ENCODE measurements at places on chromosomes 11 and 22.

DNA sequence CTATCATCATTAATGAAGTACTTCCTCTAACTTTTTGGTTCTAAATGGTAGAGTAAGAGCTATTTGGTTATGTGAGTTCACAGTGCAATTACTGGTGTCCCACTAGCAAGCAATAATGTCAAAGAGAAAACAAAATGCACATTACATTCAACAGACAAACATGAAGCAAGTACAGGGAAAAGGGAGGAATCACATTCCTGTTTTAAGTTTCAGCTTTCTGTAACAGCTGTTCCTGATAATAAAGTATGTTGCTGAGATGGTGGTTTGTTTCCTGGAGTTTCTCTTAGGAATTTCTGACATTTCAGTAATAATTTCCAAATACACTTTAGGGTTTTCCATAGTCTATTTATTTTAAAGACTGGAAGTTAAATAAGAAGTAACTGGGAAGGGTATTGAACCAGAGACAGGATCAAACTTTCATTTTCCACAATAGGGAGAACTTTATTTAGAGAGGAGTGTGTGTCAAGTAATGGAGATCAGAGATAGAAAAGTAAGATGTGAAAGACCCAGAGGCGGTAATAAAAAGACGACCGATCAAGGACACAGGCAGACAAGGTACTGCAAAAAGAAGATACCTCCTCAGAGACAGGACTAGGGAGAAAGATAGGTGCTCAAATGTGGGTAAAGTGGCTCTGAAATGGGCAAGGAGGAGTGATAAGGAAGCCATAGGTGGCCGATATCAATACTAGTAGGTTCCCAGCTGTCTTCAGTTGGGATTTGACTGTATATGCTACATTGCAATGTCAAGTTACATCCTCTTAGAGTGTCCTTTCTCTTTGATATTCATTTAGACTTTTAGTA lies 20.8 kb upstream of the CLNS1A start:
- DNase-seq: no peak

GRCh38 chr11:61880031-61880430 lies 11.3 kb downstream of the FADS3 start:
- no peak for DNase-seq

GRCh38 chr11:62911137-62912130 lies 9.7 kb downstream of the CHRM1 start:
- DNase-seq: no peak

DNA sequence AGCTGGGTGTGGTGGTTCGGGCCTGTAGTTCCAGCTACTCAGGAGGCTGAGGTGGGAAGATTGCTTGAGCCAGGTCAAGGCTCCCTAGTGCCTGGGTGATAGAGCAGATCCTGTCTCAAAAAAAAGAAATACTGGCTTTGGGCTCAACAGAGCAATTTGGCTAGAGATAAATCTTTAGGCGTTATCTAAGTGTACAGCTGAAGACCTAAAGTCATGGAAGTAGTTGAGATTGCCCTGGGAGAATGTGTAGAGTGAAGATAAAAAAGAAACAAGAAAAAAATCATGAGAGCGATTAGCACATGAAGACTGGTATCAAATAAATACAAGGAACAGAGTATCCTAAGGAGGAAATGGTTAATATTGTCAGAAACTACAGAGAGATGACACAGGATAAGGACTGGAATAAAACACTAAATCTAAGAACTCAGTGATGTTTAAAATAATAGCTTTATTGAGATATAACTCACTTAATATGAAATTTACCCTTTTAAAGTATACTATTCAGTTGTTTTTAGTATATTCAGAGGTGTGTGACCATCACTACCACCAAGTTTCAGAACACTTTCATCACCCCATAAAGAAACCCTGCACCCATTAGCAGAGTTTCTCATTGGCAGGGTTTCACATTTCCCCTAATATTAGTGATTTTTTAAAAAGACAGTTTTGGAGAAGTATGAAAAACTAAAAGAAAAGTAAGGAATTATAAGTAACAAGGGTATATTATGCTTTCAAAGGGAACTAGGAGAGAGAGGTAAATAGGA lies 20.7 kb downstream of the PIK3C2A start:
- DNase-seq: no peak

DNA sequence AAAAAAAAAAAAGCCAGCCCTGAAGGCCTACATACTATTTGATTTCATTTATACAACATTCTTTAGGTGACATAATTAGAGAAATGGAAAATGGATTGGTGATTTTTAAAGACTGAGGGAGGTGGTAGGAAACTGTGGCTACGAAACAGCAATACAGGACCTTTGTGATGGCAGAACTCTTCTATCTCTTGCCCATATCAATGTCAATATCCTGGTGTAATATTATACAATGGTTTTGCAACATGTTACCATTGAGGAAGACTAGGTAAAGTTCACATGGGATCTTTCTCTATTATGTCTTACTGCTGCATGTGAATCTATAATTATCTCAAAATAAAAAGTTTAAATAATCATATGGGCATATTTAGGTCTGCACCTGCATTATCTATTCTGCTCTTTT lies 371.2 kb downstream of the ETS1 start:
- no peak for DNase-seq

DNA sequence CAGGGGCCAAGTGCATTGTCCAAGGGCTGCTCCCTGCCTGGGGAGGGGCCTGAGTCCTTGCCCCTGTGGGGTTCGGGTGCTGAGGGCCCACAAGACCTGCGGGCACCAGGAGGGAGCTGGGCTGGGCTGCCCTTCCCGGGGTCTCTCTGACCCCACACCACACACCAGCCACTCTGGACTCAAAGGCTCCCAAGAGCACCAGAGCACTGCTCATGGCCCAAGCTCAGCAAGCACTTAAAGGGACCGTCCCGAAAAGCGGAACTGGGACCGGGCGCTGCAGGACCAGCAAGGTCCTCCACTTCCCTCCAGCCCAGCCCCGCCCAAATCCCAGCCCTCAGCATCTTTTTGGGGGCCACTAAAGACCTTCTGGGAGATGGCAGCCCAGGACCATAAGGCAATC lies 5.3 kb downstream of the LSP1 start:
- DNase-seq: no peak

GRCh38 chr22:49956418-49956770 lies 4.2 kb upstream of the PIM3 start:
- no peak for DNase-seq

- no peak for DNase-seq
Measured at GRCh38 chr11:23974051-23974450, 522.8 kb upstream of the LUZP2 start.

DNA sequence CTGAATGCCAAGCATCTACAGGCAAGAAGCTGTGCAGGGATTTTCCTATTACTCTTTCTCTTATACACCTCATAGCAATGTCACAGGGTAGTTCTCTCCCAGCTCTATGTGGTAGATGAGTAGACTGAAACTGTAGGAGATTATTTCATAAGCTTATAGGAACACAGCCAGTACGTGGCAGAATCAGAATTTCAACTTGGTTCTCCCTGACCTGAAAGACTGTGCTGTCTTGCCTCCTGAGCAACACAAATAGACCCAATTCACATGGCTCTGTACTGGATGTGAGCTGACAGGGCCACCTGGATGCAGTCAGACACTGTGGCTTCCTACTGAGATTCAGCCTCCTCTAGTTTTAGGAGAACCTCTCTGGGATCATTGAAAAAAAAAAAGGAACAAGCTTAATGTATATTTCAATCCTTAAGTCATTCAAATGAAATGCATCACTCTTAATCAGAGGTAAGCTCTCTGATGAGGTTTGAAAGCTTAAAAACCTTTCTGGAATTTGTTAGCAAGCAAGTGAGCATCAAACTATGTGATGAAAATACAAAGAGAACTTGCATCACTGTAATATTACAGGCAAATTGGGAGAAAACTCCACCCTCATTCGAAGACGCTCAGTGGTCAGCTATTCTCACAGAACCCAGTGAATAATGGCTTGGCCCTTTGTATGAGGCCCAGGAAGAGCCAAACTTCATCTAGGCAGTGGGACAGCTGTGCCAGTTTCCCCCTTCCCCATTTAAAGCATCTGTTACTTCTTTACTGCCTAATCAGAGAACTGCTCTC lies 1039.3 kb downstream of the NTM start:
- no peak for DNase-seq

GRCh38 chr11:58579192-58580129 lies 598 bp downstream of the ZFP91 start:
- DNase-seq: peak; percentile 95

DNA sequence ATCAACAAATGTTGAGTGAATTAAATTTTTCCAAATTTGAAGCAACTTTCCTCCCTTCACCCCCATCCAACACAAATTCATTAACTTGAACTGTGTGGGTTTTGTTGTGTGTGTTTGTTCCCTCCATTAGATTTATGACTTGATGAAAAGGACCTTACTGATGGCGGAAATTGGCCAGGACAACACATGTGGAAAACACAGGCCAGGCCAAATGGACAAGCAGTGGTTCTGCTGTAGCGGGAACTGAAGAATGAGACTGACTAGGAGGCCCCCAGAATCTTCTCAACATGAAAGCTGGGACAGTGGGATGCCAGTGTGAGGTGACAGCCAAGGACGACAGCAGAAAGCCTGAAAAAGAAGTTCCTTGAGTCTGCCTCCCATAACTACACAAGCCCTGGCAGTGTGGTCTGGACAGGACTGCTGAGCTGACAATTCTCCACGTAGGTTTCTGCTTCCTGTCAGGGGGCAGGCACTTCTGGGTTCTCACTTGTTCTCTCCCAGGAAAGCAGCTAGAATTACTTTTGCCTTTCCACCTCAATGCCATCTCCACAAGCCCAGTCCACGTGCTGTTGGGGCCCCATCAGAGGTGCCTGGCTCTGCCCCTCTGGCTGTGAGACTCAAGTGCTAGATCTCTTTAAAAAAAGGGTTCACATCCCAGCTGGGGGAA lies 94.3 kb downstream of the ETS1 start:
- DNase-seq: peak; percentile 32

DNA sequence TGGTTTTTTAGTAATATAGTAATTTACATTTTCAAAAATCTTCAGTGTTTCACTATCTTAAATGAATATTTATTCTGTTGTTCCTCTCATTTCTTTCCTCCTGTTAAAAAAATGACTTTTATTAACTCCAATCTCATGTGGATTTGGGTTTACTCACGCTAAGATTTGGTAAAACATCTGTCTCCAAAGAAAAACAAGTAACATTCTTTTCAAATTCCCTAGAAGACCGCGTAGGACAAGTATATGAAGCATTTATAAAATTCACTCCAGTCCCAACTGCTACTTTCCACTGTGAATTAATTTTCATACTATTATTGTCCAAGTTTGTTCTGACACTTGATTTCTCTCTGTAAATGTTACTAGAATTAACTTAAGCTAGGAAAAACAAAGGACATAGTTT lies 26.2 kb downstream of the SBF2 start:
- no peak for DNase-seq

- DNase-seq: no peak
Measured at GRCh38 chr11:74102321-74102720, 68.5 kb downstream of the C2CD3 start.

- peak; percentile 51 for DNase-seq
Measured at GRCh38 chr22:48464246-48464645, 1363.4 kb downstream of the BRD1 start.

- peak; percentile 30 for DNase-seq
Measured at GRCh38 chr11:114846416-114846791, 168.1 kb downstream of the NXPE2 start.

DNA sequence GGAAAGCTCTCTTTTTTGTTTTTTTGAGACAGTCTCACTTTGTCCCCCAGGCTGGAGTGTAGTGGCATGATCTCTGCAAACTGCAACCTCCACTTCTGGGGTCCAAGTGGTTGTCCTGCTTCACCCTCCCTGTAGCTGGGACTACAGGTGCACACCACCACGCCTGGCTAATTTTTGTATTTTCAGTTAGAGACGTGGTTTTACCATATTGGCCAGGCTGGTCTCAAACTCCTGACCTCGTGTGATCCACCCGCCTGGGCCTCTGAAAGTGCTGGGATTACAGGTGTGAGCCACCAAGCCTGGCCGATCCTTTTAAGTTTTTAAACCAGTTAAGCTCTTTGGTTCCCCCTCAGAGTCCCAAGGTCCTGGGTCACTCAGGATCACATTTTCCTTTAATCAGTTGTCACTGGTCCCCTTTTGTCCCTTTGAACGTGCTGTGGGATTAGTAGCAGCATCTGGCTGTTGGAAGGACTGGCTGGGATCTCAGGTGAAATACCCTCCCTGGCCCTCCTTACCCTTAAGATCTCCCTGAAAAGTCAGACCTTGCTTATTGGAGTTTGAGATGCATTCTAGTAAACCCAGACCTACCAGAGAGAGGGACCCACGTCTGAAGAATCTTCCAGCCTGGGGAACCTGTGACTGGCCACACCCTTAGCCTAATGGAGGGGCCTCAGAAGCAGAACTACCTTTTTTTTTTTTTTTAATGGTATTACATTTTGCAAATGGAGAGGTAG lies 8.1 kb downstream of the MALAT1 start:
- DNase-seq: peak; percentile 93

DNA sequence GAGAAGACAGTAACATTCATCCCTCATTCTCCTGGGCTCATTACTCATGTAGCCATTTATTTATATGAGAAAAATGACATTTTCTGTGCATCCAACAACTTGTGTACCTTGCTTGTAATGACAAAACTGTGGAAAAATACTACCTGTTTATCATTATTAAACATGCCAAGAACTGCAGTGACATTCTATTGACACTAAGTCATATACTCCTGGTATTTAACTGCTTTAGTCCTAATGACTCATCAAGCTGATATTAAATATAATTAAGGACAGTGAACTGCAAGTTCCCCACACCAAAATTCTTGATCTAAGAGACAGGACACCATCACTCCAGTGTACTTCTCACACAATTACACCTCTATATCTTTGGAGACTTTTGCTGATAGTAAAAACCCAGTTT lies 1328.7 kb upstream of the RAG2 start:
- DNase-seq: no peak

- DNase-seq: no peak
Measured at GRCh38 chr11:73493956-73494598, 103.8 kb downstream of the FAM168A start.

- no peak for DNase-seq
Measured at GRCh38 chr11:8512547-8512946, 81.5 kb downstream of the STK33 start.

DNA sequence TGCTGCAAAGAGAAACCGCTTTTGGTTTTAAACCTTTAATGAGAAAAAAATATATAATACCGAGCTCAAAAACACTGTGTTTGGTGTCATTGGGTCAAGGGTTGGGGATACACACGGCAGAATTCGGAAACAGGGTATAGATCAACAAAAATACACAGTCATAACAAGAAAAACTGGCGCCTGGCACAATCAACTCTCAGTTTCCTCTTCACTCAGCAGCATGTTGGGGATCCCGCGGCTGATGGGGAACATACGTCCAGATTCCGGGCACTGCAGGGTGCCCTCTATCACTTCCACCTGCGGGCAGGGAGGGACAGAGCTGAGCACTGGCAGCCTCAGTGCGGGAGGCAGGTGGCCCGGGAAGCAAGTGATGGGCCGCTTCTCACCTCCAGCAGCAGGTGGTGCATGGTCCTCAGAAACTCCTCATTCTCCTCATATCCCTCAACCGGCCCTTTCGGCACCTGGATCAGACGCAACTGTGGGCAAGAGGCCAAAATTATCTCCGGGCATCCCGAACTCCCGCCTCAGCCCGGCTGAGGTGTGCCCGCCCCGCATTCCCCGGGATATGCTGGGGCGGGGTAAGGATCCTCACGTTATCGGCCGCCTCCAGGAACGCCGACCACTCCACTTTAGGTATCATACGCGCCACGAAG lies 561 bp downstream of the TRMT112 start:
- DNase-seq: peak; percentile 74

Data from NCI-H69 (cell line).